ENCODE measurements at places on chromosomes 13 and 19. TPM values are rescaled to one million over a fixed set of nuclear protein-coding genes. Genes with fewer than 3 reads are reported as not detected.

GRCh38 chr19:42436006-42436405 is 6.7 kb downstream of the CXCL17 start:
- H3K4me1 ChIP-seq: no peaks in the 10 kb centered on the region
- no peak for DNase-seq
- H3K27me3 ChIP-seq: no peaks in the 10 kb centered on the region
- no peak overlapping the region for H3K27ac ChIP-seq
- H3K4me3 ChIP-seq: no peak overlapping the region

Gene WDR88
- not detected for total RNA-seq

Gene EHD2
- total RNA-seq: 74.6 TPM

Gene INSL3
- total RNA-seq: not detected

DNA sequence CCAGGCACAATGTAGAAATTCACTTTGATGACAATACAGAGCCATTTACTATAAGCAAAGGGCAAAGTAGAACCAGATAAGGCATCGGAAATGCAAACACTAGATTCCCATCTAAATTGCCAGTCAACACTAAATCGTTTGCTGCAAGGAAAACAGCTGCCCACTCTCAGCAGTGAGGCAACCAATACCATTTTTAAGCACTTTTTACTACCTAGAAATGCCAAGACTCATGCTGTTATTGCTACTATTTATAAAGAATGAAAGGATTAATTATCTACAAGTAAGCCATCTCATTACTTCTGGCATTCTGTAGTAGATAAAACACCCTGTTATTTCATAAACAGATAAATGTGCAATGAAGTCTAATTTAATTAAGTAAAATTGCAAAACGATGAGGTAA is 422.0 kb downstream of the FGF14 start:
- DNase-seq: no peak
- no peaks in the 10 kb centered on the region for H3K4me1 ChIP-seq
- H3K4me3 ChIP-seq: no peak overlapping the region
- H3K36me3 ChIP-seq: no peaks in the 10 kb centered on the region

- H3K27me3 ChIP-seq: peaks cover 51% of the 10 kb centered on the region
- H3K4me3 ChIP-seq: no peak overlapping the region
- no peak for DNase-seq
- no peaks in the 10 kb centered on the region for H3K36me3 ChIP-seq
- no peak overlapping the region for H3K27ac ChIP-seq
These were observed 3.7 kb downstream of the KCNC3 start for GRCh38 chr19:50325310-50326100.

- no peaks in the 10 kb centered on the region for H3K36me3 ChIP-seq
- no peak overlapping the region for H3K27ac ChIP-seq
- H3K27me3 ChIP-seq: no peaks in the 10 kb centered on the region
- H3K4me1 ChIP-seq: peaks cover 2% of the 10 kb centered on the region
These were observed 166.1 kb downstream of the DCT start for GRCh38 chr13:94313321-94313910.

DNA sequence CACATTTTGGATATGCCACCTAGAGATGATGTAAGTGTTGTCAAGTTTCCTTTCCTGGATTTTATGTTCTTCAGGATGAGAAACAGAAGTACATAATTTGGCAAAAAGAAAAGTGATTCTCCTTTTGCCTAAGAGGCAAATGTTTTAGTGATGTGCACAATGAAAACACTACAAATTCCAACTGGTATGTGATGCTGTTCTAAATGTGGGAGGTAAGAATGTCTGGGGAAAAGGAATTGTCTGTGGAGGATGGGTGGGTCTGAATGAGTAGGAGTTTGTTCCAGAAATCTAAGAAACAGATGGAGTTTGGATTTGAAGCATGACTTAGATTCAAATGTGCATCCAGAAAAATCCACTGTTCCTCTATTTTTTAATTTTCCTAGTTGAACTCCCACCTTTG is 473.6 kb upstream of the SPRY2 start:
- H3K27ac ChIP-seq: no peak overlapping the region
- no peak for DNase-seq
- no peaks in the 10 kb centered on the region for H3K27me3 ChIP-seq
- H3K4me1 ChIP-seq: no peaks in the 10 kb centered on the region
- no peak overlapping the region for H3K4me3 ChIP-seq

DNA sequence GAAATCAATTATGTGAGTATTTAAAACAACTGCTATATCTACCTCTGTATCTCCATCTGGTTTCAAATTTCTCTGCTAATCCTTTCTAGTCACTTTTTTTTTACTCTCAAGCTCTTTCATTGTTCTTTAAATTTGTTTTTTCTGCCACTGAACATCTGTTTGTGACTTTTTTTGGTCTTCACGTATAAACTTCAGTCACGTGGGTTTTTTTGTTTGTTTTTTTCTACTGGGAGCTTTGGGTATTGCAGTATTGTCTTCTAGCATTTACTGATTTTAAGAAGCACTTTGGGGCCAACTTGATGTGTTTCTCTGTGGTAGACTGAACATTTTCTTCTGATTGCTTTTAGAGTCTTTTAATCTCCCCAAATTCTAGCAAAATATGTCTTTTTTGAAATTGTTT is 262.6 kb upstream of the RXFP2 start:
- DNase-seq: no peak
- no peaks in the 10 kb centered on the region for H3K4me1 ChIP-seq
- H3K4me3 ChIP-seq: no peak overlapping the region
- H3K27ac ChIP-seq: no peak overlapping the region
- H3K27me3 ChIP-seq: no peaks in the 10 kb centered on the region

DNA sequence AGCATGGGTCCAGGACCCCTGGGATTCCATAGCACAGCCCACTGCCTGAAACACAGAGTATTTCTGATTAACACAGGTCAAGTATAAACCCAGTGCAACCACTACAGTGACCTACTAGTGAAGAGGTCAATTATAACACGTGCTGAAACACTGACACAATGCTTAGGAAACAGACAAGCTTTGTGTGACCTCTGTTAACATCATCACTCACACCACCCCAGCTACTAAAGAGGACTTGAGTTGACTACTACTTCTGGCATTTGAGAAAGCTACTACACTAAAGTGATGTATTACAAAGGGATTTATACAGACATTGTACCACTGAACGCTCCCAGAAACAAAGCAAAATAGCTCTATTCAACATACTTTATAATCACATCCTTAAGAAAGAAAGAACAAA is 1935.9 kb upstream of the PCDH20 start:
- no peak overlapping the region for H3K27ac ChIP-seq
- no peaks in the 10 kb centered on the region for H3K4me1 ChIP-seq
- no peak for DNase-seq
- H3K36me3 ChIP-seq: no peaks in the 10 kb centered on the region

Gene ZNF701
- 22.4 TPM for total RNA-seq

Gene VN1R4
- not detected for total RNA-seq

Gene SPART
- total RNA-seq: 84.2 TPM

Gene LRRC63
- not detected for total RNA-seq

Gene SLC25A15
- 3.2 TPM for total RNA-seq

GRCh38 chr13:111636804-111637203 is 316.4 kb downstream of the TEX29 start:
- peak; percentile 5 for DNase-seq
- H3K4me1 ChIP-seq: no peaks in the 10 kb centered on the region
- no peaks in the 10 kb centered on the region for H3K36me3 ChIP-seq
- no peak overlapping the region for H3K27ac ChIP-seq

DNA sequence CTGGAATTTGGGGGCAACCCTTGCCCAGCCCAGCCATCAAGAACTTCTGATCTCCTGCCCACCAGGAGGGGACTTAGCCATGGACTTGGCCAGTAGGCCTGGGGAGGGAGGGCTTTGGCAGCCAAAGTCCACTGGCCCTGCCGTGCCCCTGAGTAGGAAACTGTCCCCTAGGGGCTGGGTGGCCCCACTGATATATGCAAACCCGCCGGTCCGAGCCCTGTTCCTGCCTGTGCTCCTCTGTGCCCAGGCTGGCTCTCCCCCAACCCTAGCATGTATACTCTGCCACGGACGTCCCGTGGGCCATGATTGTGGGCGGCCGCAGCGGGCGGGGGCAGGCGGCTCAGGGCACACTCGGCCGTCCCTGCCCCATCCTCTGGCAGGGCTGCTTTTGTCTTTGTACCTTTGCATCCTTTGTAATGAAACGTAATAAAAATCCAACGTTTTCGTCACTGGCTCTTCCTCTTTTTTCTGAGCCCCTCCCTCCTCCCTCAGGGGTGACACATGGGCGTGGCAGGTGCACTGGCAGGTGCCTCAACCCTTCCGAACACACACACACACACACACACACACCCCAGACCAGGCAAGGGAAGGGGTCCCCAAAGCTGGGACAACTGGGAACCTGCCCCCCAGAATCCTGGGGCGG is 9.1 kb downstream of the COMP start:
- no peak for DNase-seq
- H3K4me3 ChIP-seq: no peak overlapping the region
- H3K36me3 ChIP-seq: no peaks in the 10 kb centered on the region

GRCh38 chr13:69142101-69142500 is 965.5 kb upstream of the ATXN8OS start:
- no peak for DNase-seq
- H3K27ac ChIP-seq: no peak overlapping the region
- no peak overlapping the region for H3K4me3 ChIP-seq
- H3K36me3 ChIP-seq: no peaks in the 10 kb centered on the region

DNA sequence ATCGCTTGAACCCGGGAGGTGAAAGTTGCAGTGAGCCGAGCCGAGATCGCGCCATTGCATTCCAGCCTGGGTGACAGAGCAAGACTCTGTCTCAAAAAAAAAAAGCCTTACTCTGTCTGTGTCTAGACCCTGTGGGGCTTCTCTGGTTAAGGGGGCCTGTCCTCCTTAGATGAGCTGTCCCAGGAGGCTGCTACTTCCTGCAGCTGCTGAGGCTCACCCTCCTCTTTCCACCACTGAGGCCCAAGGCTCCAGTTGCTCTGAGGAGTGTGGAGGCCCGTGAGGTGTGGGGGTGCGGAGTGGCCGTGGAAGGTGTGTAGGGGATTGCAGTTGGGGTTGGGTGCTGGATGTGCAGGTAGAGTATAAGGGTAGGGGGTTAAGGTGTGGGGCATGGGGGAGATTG is 22.1 kb upstream of the RASA3 start:
- H3K4me3 ChIP-seq: no peak overlapping the region
- DNase-seq: no peak
- no peak overlapping the region for H3K27ac ChIP-seq
- no peaks in the 10 kb centered on the region for H3K36me3 ChIP-seq
- H3K4me1 ChIP-seq: no peaks in the 10 kb centered on the region
- H3K27me3 ChIP-seq: no peaks in the 10 kb centered on the region

- peak; percentile 88 for DNase-seq
- no peaks in the 10 kb centered on the region for H3K27me3 ChIP-seq
- H3K27ac ChIP-seq: no peak overlapping the region
- H3K4me1 ChIP-seq: no peaks in the 10 kb centered on the region
These were observed 5.9 kb upstream of the EHD2 start for GRCh38 chr19:47707135-47707925.

Data from sigmoid colon (tissue), 7 donors.